Stimulated activated CD8-positive, alpha-beta memory T cell treated with anti-CD3 and anti-CD28 coated beads, Interleukin-15, amount 100 ng/mL, for 4 hours (primary cell): ENCODE measurements at places on chromosomes 1 and 21.

GRCh38 chr1:166172106-166172505 lies 5.3 kb upstream of the FAM78B start:
- no peak for DNase-seq

DNA sequence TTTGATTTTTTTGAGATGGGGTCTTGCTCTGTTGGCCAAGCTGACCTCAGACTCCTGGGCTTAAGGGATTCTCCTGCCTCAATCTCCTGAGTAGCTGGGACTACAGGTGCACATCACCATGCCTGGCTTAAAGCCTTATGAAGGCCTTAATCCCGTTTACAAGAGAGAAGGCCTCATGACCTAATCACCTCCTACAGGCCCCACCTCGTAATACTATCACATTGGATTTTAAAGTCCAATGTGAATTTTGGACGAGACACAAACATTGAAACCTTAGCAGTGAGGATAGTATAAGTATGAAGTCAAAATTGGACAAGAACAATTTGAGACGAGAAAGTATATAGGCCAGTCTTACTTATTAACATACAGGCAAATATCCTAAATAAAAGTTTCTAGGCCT lies 73.9 kb downstream of the MAST2 start:
- no peak for DNase-seq

DNA sequence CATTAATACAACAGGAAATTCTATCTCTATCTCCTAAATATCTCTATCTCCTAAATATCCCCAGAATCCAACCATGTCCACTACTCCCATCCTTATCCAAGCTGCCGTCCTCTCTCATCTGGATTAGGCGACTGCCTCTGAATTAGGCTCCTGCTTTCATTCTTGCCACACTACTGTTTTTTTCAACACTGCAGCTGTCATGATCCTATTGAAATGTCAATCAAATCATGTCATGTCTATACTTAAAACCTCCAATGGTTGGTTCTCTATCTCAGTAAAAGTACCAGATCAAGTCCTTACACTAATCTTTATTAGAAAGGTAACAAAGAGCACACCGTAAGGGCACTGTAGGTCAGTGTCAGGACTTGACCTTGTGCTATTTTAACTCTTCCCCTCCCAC lies 82.0 kb upstream of the NFIA start:
- no peak for DNase-seq

- no peak for DNase-seq
Measured at GRCh38 chr21:25361097-25361496, 246.2 kb downstream of the MRPL39 start.

GRCh38 chr1:47703981-47704596 lies 266.2 kb downstream of the FOXD2 start:
- DNase-seq: no peak

GRCh38 chr1:78227705-78228635 lies 182.2 kb downstream of the GIPC2 start:
- no peak for DNase-seq

DNA sequence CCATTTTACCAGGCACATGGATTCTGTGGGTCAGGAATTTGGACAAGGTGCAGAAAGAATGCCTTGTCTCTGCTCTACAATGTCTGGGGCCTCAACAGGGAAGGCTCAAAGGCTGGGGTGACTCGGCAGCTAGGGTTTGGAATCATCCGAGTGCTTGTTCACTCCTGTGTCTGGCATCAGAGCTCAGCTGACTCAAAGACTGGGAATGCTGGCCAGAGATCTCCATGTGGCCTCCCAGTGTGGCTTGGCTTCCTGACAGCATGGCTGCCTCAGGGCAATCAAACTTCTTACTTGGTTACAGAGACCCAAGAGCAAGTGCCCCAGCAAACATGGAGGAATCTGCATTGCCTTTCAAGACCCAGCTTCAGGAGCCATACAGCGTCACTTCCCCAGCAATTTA lies 110.5 kb downstream of the TOMM20 start:
- DNase-seq: no peak

DNA sequence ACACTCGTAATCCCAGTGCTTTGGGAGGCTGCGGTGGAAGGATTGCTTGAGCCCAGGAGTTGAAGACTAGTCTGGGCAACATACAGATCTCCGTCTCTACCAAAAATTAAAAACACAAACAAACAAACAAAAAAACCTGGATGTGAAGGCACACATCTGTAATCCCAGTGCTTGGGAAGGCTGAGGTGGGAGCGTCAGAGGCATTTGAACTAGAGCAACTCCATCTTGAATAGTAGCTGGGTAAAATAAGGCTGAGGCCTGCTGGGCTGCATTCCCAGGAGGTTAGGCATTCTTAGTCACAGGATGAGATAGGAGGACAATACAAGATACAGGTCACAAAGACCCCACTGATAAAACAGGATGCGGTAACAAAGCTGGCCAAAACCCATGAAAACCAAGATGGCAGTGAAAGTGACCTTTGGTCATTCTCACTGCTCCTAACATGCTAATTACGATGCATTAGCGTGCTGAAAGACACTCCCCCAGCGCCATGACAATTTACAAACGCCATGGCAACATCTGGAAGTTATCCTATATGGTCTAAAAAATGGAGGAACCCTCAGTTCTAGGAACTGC lies 33.2 kb upstream of the RD3 start:
- no peak for DNase-seq
